ENCODE measurements at places on chromosomes 3 and 15.

DNA sequence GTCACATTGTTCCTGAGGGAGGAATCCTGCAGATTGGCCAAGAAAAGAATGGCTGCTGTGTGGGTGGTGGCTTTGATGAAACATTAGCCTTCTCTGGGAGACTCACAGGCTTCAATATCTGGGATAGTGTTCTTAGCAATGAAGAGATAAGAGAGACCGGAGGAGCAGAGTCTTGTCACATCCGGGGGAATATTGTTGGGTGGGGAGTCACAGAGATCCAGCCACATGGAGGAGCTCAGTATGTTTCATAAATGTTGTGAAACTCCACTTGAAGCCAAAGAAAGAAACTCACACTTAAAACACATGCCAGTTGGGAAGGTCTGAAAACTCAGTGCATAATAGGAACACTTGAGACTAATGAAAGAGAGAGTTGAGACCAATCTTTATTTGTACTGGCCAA is 6.1 kb downstream of the PTX3 start:
- DNase-seq: no peak

GRCh38 chr3:132444383-132444782 is 27.1 kb downstream of the DNAJC13 start:
- peak; percentile 42 for DNase-seq

DNA sequence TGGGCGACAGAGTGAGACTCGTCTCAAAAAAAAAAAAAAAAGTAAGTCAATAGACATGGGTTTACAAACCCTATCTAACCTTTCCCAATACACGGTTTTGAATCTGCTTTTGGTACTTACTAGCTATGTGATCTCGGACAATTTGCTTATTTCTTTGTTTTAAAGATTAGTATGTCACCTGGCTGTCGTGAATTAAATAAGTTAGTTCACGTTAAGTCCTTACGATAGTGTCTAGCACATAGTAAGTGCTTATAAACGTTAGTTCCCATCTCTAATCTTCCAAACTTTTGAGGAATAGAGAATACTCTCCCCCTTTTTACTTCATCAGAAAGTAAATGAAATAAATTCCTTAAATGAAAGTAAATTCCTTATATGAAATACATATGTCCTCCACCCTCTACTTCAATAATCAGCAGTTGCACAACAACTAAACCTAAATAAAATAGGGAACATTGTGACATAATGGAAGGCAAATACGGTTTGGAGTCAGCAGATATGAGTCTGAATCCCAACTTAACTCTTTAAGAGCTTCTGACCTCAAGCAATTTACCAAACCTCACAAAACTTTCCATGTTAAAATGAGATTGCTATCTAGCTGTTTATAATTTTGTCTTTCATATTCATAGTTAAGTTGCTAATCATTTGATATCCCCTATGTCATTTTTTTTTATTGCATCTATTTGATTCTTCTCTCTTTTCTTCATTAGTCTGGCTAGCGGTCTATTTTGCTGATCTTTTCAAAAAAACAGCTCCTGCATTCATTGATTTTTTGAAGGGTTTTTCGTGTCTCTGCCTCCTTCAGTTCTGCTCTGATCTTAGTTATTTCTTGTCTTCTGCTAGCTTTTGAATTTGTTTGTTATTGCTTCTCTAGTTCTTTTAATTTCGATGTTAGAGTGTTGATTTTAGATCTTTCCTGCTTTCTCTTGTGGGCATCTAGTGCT is 134.6 kb downstream of the PEAK1 start:
- DNase-seq: no peak

GRCh38 chr3:37824954-37825328 is 36.7 kb upstream of the CTDSPL start:
- DNase-seq: no peak

DNA sequence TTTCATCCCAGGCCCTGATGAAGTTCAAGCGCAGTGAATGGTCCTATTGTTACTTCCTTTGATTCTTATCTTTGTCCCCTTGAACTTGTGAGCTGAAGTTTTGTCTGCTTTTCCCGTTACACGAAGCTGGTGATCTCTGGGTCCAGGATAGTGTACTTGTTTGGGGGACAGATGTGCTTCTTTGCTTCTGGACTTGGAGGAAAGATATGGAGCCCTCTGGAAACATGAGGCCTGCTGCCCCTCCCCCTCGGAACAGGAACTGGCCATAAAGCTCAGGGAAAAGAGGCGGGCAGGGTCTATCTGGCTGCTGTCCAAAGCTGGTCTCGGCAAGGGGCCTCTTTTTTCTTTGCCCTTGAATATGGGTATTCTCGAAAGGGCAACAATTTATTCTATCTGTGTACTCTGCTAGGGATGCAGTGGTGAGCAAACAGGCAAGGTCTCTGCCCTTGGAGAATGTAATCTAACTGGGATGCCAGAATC is 47.6 kb downstream of the IDH2 start:
- DNase-seq: no peak

DNA sequence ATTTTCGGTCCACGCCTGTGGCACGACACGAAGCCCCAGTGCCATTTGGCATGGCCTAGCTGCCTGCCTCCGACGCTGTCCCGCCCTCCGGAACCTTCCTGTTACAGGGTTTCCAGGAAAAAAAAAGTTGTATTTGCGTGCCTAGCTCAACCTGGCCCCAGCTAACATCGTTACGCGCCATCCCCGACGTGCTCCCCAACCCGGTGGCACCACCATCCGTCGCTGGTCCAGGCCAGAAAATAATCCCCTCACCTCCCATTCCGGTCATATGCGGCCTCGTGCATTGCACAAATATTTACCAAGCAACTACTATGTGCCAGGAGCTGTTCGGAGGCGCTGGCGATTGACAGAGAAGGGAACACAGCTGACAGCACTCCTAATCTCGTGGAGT is 1.4 kb upstream of the CYP1A1 start:
- no peak for DNase-seq

- no peak for DNase-seq
Measured at GRCh38 chr3:14466179-14466903, 63.9 kb downstream of the SLC6A6 start.
